ENCODE measurements at places on chromosomes 12 and 14.

GRCh38 chr12:65823513-65824375, 539 bp upstream of the HMGA2 start:
- DNase-seq: no peak

GRCh38 chr12:131076791-131077747, 123.4 kb downstream of the ADGRD1 start:
- no peak for DNase-seq

DNA sequence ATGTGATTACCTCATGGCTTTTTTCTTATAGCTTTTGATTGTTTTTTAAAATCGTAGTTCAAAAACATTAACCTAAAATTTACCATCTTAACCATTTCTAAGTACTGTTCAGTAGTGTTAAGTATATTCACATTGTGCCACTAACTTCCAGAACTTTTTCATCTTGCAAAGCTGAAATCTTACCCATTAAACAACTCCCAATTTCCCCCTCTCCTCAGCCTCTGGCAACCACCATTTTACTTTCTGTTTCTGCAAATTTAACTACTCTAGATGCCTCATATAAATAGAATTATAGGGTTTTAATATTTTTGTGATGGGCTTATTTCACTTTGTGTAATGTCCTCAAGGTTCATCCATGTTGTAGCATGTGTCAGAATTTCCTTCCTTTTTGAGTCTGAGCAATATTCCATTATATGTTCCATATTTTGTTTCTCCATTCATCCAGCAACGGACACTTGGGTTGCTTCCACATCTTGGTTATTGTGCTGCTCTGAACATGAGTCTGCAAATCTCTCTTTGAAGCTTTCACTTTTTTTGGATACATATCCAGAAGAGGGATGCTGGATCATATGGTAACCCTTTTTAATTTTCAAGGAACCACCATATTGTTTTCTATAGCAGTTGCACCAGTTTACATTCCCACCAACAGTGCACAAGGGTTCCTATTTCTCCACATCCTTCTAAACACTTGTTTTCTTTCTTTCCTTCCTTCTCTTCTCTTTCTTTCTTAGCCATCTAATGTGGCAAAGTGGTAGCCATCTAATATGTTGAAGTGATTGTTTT, 5.0 kb downstream of the HIF1A start:
- DNase-seq: no peak

GRCh38 chr14:44962334-44963043, 499 bp downstream of the TOGARAM1 start:
- no peak for DNase-seq

DNA sequence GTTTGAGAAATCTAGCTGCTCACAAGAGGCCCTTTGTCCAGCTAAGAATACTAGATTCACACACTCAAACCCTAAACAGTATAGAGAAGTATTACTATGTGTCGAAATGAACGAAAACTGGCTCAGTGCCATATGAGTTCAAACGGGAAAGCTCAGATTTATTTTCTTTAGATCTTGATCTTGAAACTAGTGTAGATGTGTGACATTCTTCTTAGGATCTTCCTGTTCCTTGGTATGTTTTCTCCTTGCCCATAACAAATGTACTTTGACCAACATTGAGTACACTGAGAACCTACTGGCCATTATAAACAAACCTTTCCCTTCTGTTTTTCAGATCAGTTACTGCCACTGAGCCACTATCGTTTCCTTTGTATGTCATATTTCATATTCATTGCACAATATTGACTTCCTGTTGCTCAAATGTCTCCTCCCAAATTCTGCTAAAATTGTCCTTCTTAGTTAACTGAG, 21.3 kb downstream of the MYBPC1 start:
- no peak for DNase-seq

- no peak for DNase-seq
These were observed 12.3 kb downstream of the CLEC2B start for GRCh38 chr12:9856894-9857293.

GRCh38 chr14:71923513-71923912, 8.7 kb upstream of the RGS6 start:
- no peak for DNase-seq

DNA sequence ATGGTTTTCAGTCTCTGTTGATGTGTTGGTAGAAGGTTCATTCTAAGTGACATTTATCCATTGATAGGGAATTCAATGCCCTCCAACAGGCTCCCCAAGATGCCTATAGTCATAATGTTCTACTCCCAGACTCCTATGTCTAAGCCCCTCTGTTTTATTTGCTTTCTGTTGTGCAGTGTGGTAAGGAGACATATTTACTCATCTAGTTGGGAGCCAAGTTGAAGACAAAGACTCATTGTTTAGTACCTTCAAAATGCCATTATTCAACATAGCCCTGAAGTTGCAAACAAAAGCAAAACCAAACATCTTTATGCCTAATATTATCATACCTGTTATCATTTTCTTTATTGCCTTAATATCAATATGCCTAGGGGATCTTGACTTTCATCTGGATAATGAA, 302.1 kb downstream of the RMST start:
- no peak for DNase-seq

DNA sequence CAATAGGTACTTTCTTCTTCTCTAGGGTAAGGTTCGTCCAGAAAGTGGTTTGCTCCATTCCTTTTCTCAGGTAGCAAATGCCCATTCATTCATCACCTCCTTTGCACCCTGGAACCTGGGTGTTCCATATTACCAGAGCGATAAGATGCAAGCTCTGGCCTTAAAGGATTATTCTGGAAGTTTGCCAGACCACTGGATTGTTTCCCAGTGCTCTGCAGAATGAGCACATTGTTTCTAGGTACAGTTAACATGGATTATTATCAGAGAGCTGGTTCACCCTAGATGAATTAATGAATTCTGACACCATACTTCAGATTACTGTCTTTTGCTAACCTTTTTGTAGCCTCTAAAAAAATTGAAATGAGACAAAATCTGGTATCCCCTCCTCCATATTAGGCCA, 170.9 kb upstream of the BMP4 start:
- no peak for DNase-seq

- no peak for DNase-seq
These were observed 172.7 kb downstream of the ETNK1 start for GRCh38 chr12:22797701-22798100.

DNA sequence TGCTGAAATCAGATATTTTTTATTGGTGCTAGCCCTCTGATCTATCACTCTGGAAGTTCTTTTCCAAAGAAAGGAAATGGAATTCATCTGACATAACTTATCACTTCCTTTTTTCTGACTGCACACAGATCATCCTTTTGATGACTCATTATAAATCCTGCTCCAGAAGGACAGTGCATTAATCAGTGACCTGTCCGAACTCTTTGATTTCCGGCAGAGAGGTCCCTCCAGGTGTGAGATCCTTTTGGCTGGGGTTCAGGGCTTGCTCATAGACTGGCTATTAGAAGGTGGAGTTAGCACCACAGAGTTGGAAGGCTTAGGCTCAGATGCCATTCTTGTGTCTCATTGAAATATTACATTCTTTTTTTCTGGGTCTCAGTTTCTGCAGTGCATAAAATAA, 328.2 kb downstream of the ZFP36L1 start:
- no peak for DNase-seq

GRCh38 chr14:92039063-92039718, 668 bp downstream of the TRIP11 start:
- DNase-seq: no peak

DNA sequence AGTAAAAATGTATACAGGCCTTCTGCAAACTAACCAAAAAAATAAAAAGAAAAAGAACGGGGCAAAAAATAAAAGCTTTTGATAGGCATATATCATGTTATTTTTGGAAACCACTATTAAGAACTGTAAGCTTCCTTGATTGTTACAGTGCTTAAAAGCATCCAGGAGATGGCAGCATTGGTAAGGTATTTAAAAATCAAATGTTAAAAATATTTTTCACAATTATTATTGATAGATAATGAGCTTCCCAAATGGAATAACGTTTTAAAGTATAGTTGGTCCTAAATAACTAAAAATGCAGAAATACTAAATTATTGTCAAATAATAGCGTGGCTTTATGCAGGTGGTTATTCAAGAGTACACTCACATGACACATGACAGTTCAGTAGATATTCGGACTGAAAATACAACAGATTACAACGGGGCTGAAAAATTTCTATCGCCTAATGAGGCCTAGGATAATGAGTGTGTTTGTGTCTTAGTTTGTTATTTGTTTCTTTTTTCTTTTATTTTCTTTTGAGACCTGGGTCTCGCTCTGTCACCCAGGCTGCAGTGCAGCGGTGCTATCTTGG, 127.2 kb upstream of the ATF7IP start:
- no peak for DNase-seq

DNA sequence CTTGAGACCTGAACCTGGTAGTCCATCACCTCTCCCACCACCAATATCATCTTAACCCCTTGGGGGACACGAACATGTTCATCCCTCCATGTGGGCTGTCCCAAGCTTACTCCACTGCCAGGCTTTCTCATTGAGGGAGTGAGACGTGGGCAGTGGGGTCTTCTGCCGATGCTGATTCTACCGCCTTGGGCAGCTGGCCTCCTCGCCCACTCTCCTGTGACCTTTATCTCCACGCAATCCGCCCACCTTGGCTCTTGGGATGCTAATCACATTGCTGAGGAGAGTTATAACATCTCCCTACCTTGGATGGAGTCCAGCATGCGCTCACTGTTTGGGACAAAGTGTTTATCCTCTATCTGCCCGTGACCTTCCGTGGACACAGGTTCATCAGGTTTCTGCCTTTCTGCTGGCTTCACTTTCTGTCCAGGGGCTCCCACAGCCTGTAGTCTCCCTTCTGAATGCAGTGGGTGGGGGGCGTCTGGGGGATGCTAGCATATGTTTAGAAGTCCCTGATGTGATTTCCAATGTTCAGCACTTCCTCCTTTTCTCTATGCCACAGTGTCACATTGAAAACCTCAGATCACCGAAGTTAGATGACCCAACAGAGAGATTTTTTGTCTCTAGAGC, 53.2 kb upstream of the ESRRB start:
- no peak for DNase-seq

DNA sequence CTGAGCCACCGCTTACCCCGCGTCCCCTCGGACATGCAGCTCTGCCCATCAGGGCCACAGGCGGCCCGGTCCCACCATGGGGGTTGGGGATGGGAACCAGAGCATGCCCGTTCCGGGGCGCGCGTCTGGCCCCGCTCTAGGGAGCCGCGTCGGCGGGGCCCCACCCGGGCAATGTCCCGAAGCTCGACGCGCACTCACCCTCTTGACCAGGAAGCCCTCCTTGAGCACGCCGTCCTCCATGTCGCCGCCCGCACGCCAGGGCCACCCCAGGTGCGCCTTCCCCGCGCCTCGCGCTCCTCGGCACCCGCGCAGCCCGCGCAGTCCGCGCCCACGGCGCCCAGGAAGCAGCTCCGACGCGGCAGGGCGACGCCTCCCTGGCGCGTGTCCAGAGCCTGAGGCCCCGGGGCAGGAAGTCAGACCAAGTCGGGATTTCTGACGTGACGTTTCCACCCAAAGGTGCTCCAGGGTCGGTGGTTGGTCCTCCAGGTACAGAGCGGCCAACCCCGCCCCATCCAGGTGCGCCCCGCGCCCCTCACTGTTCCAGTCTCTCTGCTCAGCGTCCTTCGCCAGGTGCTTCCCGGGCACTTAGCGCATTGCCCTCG, at the start of gene PLEK2:
PLEK2 (minus strand) TSS at position 346 of the 602 bp plus-strand sequence; CDS start at position 240, 106 bp downstream.
- no peak for DNase-seq

DNA sequence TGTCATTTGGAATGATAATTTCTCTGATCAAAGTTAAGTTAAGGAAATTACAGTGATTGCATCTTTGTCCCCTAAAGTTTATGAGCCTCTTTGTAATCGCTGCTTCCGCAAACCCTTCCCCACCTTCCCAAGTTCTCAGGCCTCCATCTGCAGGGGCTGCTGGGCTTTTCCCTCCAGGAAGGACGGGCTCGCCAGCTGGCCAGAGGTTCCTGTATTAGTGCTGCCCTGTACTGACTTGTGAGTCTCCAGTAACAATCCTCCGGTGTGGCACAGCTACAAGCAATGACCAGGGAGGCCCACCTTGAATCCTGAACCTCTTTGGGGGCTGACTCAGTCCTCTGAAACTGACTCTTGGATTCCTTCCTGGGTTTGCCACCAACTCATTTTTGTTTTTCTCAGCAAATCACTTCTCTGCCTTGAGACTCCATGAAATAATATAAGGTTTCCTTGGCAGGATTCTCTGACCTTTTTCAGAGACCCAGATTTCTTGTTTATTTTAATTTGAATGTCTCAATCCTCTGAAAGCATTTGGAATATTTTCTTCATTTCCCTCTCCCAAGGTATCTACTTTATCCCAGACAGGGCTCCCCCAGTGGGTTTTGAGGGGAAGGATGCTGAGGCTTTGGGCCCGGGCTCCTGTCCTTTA, 398.6 kb downstream of the ZFP36L1 start:
- no peak for DNase-seq

DNA sequence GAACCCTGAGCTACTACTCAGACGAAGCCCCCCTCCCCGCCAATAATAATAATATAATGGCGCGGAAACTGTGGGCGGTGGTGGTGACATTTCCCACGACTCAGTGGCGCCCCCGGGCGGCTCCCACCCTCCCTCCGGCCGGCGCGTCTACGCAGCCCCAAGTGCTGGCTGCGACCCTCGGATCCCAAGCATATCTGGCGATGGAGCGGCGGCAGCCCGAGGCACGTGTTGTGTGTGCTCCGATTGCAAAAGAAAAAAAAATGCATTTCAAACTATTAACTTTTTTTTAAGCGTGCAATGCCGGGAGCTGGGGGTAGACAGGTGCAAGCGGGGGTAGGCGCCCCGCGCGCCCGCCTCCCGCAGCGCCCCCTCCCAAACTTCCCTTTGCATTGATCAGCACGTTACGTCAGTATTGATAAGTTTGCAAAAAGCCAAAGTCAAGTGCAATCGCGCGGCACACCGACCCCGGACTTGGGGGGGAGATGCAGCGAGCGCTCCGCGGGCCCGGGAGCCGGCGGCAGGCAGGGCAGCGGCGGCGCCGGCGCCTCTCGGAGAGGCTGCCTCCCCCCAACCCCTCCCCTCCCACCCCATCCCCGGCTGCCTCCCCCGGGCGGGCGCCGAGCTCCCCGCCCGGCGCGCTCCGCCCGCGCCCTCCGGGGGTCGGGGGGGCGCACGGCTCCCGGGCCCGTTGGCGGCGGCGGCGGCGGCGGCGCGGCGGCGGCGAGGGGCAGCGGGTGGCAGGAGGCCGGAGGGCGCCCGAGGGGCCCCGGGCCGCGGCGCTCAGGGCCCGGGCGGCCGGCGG, 113.1 kb upstream of the MYL2 start:
- DNase-seq: no peak
